ENCODE measurements at places on chromosomes 1 and 21.
A peak's percentile ranks its signal among the peaks of the same experiment; 100 is the strongest.

GRCh38 chr1:50481142-50481736 lies 58.0 kb upstream of the DMRTA2 start:
- no peak for DNase-seq

GRCh38 chr21:22710721-22711120 lies 1712.5 kb downstream of the NCAM2 start:
- DNase-seq = peak; percentile 1

DNA sequence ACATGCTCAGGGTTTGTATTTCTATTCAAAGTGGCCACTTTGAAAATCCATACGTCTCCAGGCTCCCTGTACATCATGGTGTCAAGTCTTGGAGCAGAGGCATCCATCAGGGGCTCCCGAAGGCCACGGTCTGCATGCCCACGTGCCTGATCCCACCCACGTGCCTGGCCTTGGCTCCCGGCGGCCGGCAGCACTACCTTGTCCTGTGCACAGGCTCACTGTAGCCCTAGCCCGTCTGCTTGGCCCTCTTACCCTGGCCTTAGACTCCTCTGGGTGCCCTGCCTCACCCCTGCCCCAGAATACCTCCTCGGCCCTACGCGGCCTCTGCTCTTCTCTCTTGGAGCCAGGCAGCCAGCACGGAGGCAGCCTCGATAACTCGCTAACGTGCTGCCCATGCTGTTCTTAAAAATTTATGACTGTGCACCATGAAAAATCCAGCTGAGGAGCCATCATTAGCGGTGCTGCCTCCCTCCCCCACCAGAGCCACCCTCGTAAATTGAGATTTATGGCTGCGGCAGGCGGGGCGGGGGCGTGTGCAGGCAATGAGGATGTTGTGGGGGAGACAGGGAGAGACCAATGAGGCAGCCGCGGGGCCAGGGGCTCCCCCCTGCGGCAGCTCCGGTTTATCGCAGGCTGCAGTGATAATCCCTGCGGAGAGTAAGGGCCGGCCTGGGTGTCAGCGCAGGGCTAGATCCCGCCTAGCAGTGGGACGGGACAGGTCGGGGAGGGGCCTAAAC lies 24.6 kb downstream of the DMAP1 start:
- DNase-seq = peak; percentile 92

GRCh38 chr1:229107972-229108371 lies 162.9 kb upstream of the RAB4A start:
- DNase-seq = no peak

- DNase-seq = no peak
These were observed 82.3 kb upstream of the TIAM1 start for GRCh38 chr21:31426235-31426797.

GRCh38 chr1:2251363-2251762 lies 23.2 kb downstream of the SKI start:
- no peak for DNase-seq

DNA sequence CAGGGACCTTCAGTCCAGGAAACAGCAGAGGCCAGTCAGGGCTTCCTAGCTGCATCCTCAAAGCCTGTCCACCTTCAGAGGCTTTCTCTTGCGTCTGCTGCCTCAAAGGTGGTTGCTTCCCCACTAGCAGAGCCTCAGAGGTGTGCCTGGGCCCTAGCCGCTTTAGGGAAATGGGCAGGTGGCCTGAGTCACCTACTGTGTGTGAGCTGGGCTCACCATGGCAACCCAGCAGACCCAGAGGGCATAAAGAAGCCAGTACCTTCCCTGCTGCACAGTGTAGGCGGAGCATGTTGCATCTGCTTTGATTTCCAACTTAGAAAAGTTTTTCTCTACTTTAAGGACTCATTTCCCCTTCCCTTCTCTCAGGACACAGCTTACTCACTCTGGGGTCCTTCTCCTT lies 12.5 kb downstream of the SLC9A1 start:
- DNase-seq = no peak

DNA sequence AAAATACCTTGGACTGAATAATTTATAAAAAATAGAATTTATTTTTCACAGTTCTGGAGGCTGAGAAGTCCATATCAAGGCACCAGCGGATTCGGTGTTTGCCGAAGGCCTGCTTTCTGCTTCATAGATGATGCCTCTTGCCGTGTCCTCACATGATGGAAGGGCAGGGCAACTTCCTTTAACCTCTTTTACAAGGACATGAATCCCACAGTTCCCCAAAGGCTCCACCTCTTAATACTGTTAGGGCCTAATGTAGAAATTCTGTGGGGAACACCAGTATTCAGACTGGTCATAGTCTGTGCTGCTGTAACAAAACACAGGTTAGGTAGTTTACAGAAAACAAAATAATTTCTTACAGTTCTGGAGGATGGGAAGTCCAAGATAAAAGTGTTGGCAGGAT lies 25.9 kb downstream of the DYRK1A start:
- DNase-seq = no peak

GRCh38 chr1:11748294-11749202 lies 12.6 kb downstream of the AGTRAP start:
- DNase-seq = no peak

GRCh38 chr21:36155603-36156338 lies 853 bp upstream of the DOP1B start:
- DNase-seq = no peak

GRCh38 chr1:156194300-156194652 lies 372 bp downstream of the SLC25A44 start:
- DNase-seq = no peak

DNA sequence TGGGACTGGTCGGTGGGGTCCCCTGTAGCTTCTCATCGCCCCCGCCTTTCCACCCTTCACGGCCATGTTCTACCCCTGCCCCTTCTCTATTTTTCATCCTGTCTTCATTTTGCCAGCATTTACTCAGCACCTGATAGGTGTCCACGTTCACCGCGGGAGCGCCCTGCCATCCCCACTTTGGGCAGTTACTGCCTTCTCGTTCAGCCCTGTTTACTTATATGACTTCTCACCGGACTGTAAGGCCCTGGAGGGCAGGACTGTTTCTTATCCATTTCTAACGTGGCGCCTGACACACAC lies 380 bp downstream of the MFN2 start:
- no peak for DNase-seq

DNA sequence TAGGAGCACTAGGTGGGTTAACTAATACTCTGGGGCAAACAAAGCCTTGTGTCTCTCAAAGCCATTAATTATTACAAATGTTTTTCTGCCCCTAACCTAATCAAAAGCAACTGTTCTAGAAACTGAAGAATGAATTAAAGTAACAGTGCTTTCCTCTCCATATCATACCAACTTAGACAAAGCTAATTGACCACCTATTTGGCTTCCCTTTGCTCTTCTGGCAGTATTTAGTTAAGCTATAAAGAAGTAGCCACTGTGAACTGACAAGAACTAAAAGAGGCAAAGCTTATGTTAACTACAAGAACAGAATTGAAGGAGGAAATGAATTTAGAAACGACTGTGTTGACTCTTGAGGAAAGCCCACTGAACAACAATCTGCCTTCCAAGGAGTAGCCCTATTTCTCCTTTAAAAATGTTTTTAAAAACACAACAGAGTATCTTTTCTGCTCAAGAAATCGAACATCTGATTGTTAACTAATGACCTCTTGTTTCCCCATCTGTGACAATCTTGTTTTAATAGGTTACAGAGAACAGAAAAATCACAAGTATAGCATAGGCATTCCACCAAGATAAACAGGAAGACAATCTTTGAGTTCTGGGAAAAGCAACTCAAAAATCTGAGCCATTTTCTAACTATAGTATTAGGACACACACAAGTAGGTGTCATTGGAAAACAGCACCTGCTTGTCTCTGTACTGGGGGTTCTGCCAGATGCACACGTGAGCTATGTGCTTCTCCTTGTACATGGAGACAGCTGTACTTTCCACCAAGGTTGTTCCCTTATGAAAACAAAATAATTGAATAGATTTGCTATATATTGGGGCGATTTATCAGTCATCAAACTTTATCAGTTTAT lies 3.1 kb upstream of the EGLN1 start:
- no peak for DNase-seq

DNA sequence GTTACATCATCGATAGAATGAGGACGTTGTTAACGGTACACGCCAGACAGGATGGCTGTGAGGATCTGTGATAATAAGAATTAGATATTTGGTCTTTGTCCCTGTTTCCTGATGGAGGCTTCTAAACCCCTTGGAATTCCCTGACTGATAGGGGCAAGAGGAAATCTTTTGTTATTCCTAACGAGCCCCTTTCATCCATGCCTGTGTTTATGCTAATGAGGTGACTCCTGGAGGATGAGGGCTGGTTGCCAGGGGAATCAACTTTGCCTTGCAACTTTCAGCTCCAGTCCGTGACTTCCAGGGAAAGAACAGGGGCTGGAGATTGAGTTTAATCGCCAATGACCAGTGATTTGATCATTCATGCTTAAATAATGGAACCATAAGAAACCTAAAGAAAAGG lies 39.3 kb upstream of the NLRP3 start:
- no peak for DNase-seq

DNA sequence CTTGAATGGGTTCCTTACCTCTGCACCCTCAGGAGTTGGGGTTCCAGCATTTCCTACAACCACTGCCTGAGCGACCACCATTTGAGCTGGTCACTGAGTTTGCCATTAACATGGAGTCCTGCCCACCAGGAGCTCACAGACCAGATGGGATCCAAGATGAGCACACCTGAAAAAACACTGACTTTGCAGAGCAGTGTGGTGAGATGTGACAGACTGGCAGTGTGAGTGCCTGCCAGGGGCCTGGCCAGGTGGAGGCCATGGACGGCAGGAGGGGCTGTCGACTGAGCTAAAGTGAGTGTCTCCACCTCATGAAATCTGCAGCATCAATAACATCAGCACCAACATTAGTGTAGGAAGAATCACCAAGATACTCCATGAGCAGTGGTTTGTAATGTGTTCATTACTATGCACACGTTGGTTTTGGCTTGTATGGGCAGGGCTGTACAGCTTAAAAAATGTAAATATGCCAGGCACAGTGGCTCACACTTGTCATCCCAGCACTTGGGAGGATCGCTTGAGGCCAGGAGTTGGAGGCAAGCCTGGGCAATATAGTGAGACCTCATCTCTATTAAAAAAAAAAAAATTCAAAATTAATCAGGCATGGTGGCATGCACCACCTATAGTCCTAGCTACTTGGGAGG lies 12.2 kb upstream of the MIXL1 start:
- no peak for DNase-seq

GRCh38 chr1:230760360-230760827 lies 13.2 kb downstream of the CAPN9 start:
- DNase-seq = no peak

DNA sequence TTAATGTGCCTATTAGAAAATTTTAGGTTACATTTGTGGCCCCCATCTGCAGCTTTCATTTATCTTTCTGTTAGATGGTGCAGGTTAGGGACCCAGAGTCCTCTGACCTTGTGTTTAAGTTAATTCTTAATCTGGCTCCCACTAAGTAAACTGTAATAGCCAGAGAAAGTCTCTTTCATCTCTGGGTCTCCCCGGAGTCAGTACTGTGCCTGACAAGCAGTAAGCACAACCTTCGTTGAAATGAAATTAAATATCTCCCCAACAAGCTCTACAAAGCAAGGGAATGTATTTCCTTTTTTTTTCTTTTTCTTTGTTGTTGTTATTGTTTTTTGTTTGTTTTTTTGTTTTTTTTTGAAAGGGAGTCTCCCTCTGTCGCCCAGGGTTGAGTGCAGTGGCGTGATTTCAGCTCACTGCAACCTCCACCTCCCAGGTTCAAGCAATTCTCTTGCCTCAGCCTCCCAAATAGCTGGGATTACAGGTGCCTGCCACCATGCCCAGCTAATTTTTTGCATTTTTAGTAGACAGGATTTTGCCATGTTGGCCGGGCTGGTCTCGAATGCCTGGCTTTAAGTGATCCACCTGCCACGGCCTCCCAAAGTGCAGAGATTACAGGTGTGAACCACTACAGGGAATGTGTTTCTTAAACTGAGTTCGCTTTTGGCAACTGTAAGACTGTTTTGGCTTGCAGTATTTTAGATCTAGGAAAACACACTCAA lies 81.6 kb downstream of the HHIPL2 start:
- DNase-seq = no peak

- no peak for DNase-seq
These were observed 50.8 kb upstream of the COL24A1 start for GRCh38 chr1:86207323-86207722.

DNA sequence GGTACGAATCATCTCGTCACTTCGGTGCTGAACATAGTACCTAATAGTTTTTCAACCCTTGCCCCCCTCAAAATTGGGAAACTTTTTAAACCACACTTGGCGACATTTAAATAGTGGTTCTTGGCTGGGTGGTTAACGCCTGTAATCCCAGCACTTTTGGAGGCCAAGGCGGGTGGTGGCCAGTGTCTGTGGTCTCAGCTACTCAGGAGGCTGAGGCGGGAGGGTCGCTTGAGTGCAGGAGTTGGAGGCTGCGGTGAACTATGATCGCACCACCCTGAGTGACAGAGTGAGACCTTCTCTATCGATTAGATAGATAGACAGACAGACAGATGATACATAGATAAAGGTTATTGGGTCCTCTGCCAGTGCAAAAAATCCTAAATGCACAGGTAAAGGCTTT lies 55.5 kb upstream of the RASAL2 start:
- DNase-seq = no peak

DNA sequence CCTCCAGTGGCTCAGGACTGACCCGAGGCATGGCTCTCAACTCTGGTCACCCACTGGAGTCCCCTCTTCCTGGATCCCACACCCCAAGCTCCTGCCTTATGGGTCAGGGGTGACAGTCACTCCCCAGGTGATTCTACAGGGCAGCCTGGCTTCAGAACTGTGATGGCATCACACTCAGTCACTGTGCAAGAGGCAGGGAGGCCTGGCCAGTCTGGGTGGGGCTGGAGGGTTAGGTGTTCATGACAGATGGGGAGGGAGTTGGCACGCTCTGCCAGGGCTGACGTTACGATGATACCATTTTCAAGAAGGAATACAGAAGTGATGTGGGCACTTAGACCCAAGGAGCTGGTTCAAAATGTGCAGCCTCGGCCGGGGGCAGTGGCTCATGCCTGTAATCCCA lies 25.2 kb upstream of the ABCG1 start:
- DNase-seq = no peak

GRCh38 chr1:26164036-26164860 lies 4.5 kb downstream of the C1orf232 start:
- DNase-seq = no peak

DNA sequence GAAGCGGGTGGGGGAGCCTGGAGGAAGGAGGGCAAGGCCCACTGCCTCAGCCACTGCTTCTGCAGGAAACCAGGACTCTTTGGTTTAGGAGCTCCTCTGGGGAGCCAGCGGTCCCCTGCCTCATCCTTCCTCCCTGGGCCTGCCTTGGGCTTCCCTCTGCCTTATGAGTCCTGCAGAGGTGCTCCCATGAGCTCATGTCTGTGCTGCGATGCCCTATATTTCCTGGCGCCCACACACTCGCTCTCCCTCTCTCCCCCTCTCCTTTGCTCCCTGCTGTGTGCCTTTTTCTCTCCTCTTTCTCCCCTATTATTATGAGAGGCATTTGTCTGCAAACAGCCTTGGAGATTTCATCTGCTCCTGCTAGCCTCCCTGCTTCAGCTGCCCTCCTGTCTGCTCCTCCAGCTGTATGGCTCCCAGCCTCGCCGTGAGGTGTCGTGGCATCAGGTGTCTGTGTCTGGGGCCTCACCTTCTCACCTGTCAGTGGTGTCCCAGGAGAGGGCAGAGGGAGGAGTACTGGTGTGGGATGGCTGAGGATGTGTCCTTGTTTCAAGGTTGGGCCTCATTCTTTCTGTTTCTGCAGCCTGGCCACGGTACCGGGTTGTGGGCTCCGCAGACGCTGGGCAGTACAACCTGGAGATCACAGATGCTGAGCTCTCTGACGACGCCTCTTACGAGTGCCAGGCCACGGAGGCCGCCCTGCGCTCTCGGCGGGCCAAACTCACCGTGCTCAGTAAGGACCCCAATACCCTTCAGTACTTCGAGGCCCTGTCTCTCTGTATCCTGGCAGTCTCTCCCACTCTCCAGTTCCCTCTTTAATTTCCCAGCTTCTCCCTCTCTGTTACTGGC lies 84.2 kb downstream of the KIRREL1 start:
- DNase-seq = no peak

All from left kidney (tissue), 8 donors.